ENCODE measurements at places on chromosomes 13 and 19.

- peaks cover 6% of the 10 kb centered on the region for H3K4me1 ChIP-seq
- H3K4me3 ChIP-seq = no peak overlapping the region
- H3K36me3 ChIP-seq = no peaks in the 10 kb centered on the region
- no peak overlapping the region for H3K27ac ChIP-seq
- no peak for DNase-seq
- H3K27me3 ChIP-seq = peaks cover 3% of the 10 kb centered on the region
Measured at GRCh38 chr13:22077764-22078163, 406.9 kb downstream of the FGF9 start.

DNA sequence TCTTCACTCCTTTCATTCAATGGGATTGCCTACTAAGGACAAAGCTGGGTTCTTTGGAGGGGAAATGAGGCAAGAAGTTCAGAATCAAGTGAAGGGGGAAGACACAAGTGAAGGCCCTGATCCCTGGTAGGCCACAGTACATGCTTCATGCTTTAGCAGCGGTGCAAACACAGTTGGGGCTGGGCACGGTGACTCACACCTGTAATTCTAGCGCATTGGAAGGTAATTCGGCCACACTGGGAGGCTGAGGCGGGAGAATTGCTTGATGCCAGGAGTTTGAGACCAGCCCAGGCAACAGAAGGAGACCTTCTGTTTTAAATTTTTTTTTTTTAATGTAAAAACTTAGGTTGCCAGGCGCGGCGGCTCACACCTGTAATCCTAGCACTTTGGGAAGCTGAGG lies 23.4 kb upstream of the GATAD2A start:
- H3K4me1 ChIP-seq = peaks cover 15% of the 10 kb centered on the region
- no peak overlapping the region for H3K27ac ChIP-seq
- no peak for DNase-seq

GRCh38 chr19:29569038-29569911 lies 36.8 kb upstream of the POP4 start:
- no peak overlapping the region for H3K27ac ChIP-seq
- H3K4me3 ChIP-seq = no peak overlapping the region
- H3K36me3 ChIP-seq = no peaks in the 10 kb centered on the region
- H3K4me1 ChIP-seq = no peaks in the 10 kb centered on the region

- H3K27me3 ChIP-seq = peaks cover 22% of the 10 kb centered on the region
- DNase-seq = no peak
Measured at GRCh38 chr19:13600091-13600490, 93.8 kb upstream of the CACNA1A start.

DNA sequence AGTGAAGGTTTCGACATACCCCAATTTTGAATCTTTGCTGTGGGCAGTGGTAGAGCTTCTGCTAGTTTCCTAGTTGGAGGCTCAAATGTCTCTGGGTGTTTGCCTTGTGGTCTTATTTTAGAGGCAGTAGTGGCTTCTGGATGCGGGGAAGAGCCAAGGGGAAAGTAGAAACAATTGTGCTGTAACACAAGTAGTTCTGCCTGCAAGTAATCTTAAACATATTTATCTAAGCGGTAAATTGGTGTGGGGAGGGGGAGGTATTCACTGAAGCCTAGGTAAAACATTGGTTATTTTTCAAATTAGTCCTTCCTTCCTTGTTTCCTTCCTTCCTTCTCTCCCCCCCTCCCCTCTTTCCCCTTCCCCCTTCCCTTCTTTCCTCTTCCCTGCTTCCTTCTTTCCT lies at the start of gene PCDH20:
Gene PCDH20, minus strand, starts transcription at position 101 of the 400 bp plus-strand sequence. CDS start 691 bp downstream, outside the sequence.
- H3K36me3 ChIP-seq = no peaks in the 10 kb centered on the region
- peaks cover 3% of the 10 kb centered on the region for H3K27me3 ChIP-seq
- no peak within 1 kb of the TSS for H3K4me3 ChIP-seq
- H3K4me1 ChIP-seq = no peaks in the 10 kb centered on the region
- DNase-seq = no peak

GRCh38 chr13:23628250-23628649 lies 58.0 kb downstream of the TNFRSF19 start:
- no peak overlapping the region for H3K27ac ChIP-seq
- H3K27me3 ChIP-seq = peaks cover 14% of the 10 kb centered on the region

DNA sequence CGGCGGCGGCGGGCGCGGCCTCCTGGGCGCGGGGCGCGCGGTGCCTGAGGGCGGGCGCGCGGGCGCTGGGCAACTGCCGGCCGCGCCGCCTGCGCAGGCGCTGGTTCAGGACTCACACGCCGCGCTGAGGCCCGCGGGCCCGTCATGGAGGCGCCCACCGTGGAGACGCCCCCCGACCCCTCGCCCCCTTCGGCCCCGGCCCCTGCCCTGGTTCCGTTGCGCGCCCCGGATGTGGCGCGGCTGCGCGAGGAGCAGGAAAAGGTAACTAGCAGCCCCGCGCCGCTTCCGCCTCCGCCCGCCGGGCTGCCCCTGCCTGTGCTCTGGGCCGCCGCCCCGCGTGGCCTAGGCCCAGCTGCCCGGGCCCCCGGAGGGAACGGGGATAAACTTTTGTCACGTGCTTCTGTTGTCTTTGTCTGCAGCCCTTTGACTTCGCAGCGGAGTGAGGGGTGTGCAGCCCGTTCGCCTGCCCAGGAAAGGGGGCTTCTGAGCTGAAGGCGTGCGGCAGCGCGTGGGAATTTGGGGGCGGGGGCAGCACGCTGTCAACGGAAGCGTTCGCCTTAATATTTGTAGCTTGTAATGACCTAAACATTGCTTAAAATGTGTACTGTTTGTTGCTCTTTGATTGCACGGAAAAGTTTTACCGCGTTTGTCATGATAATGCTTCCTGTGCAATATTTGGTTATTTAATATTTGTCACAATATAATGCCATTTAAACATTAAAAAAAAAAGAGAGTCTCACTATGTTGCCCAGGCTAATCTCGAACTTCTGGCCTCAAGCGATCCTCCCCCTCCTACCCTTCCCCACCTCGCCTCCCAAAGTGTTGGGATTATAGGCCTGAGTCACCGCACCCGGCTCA lies 594 bp downstream of the URI1 start:
- peak; percentile 64 for DNase-seq
- peaks cover 9% of the 10 kb centered on the region for H3K36me3 ChIP-seq
- peak overlapping the region; percentile 90 for H3K4me3 ChIP-seq
- H3K27me3 ChIP-seq = peaks cover 10% of the 10 kb centered on the region
- H3K27ac ChIP-seq = peak overlapping the region; percentile 58

DNA sequence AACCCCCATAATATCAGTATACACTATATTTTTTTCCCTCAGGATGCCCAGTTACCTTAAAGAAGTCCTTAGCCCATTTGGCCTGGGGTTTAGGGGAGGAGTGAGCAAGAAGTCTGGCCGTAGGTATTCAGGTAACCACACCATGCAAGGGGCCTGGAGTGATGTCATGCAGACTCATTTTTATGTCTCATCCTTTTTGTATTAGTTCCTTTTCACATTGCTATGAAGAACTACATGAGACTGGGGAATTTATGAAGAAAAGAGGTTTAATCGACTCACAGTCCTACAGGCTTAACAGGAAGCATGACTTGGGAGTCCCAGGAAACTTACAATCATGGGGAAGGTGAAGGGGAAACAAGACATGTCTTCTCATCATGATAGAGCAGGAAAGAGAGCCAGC lies 12.2 kb downstream of the TPP2 start:
- peaks cover 20% of the 10 kb centered on the region for H3K4me1 ChIP-seq
- H3K36me3 ChIP-seq = peaks cover 22% of the 10 kb centered on the region
- peak overlapping the region; percentile 19 for H3K27ac ChIP-seq
- H3K4me3 ChIP-seq = no peak overlapping the region
- H3K27me3 ChIP-seq = no peaks in the 10 kb centered on the region

- H3K36me3 ChIP-seq = peaks cover 2% of the 10 kb centered on the region
- H3K27me3 ChIP-seq = peaks cover 22% of the 10 kb centered on the region
- DNase-seq = no peak
- H3K27ac ChIP-seq = no peak overlapping the region
Measured at GRCh38 chr13:112061367-112062061, 5.4 kb upstream of the SOX1 start.

- H3K4me3 ChIP-seq = no peak overlapping the region
- H3K4me1 ChIP-seq = no peaks in the 10 kb centered on the region
- H3K27me3 ChIP-seq = no peaks in the 10 kb centered on the region
- no peak overlapping the region for H3K27ac ChIP-seq
- DNase-seq = no peak
Measured at GRCh38 chr13:34628209-34628682, 313.8 kb upstream of the NBEA start.

DNA sequence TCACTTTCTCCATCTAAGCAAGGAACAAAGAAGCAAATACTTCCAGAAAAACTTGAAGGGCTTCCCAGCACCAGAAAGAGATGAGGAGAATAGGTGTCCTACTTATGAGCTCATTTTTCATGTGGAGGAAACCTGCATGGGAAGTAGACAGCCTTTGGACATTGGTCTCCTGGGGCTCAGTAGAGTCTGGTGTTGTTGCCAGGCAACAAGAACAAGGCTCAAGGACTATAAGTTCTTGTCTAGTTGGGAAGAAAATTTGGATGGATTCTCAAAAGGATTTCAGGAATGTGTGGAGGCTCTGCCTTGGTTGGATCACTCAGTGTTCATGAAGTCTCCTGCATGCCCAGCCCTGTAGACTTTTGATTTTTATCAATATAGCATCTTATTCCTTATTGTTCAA lies 84.5 kb downstream of the MBNL2 start:
- no peaks in the 10 kb centered on the region for H3K27me3 ChIP-seq
- H3K36me3 ChIP-seq = peaks cover 17% of the 10 kb centered on the region
- peaks cover 9% of the 10 kb centered on the region for H3K4me1 ChIP-seq
- no peak for DNase-seq
- no peak overlapping the region for H3K4me3 ChIP-seq

GRCh38 chr19:3548606-3549005 lies 8.8 kb downstream of the MFSD12 start:
- no peak overlapping the region for H3K27ac ChIP-seq
- no peaks in the 10 kb centered on the region for H3K27me3 ChIP-seq
- peaks cover 22% of the 10 kb centered on the region for H3K4me1 ChIP-seq
- DNase-seq = no peak
- H3K36me3 ChIP-seq = peaks cover 9% of the 10 kb centered on the region

DNA sequence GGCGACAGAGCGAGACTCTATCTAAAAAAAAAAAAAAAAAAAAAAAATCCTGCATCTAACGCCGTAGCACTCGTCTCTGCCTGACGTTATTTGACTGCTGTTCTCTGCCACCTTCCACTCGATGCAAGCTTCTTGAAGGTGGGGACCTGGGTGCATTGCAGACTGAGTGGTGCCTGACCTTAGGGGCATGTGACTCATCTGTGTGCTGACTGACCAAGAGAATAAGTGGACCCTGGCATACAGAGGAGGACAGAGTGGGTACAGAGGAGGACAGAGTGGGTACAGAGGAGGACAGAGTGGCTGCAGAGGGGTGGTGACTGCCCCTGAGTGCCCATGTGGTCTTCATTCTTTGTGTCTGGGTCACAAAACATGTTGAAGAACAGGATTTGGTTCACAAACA lies 7.6 kb downstream of the WTIP start:
- peaks cover 17% of the 10 kb centered on the region for H3K27me3 ChIP-seq
- H3K4me3 ChIP-seq = no peak overlapping the region
- no peaks in the 10 kb centered on the region for H3K4me1 ChIP-seq

DNA sequence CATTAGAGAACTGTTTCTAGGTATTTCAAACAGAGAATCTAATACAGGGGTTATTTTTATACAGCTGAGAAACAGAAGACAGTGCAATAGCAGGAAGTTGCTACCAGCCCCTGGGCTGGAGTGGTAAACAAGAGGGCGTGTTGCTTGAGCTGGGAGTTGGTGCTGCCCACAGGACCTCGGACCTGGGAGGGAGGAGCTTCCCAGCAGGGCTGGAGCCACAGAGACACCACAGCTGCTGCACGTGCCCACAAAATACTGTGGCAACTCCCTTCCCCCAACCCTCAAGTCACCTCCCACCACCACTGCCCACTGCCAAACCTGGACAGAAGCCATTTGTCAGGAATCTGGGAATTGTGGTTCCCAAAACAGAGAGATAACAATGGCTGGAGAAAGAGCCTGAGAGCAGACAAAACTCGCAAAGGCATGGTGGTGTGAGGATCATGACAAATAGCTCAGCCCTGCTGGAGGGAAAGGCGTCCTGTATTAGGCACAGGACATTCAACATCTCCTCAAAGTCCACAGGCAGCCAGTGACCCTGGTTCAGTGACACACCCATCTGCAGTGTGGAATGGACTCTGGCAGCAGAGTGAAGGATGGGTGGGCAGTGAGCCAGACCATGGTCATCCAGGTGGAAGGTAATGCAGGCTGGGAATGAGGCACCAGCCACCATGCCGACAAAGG lies 57.2 kb downstream of the SPATA13 start:
- H3K27ac ChIP-seq = no peak overlapping the region
- H3K4me3 ChIP-seq = no peak overlapping the region
- DNase-seq = no peak
- H3K4me1 ChIP-seq = peaks cover 20% of the 10 kb centered on the region
- H3K36me3 ChIP-seq = no peaks in the 10 kb centered on the region
- H3K27me3 ChIP-seq = peaks cover 3% of the 10 kb centered on the region

DNA sequence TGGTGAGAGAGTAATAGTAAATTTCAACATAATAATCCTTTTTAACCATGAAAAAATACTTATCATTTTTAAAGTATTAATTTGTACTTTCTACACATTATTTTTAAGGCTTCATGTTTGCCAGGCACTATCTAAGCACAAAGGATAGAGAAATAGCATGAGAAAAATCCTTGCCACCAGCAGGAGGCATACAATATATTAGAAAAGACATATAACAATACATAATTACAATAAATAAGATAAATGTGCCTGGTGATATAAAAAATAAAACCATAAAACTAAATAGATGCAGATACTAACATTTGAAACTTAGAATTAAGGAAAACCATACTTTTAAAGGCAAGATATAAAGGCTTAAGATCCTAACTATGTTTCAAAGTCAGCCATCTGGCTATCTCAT lies 1256.4 kb downstream of the DIAPH3 start:
- no peaks in the 10 kb centered on the region for H3K4me1 ChIP-seq
- no peak overlapping the region for H3K4me3 ChIP-seq
- H3K36me3 ChIP-seq = no peaks in the 10 kb centered on the region
- no peak overlapping the region for H3K27ac ChIP-seq
- no peaks in the 10 kb centered on the region for H3K27me3 ChIP-seq
- DNase-seq = no peak

GRCh38 chr13:73451221-73452029 lies 392.6 kb downstream of the KLF5 start:
- H3K4me3 ChIP-seq = no peak overlapping the region
- H3K27me3 ChIP-seq = no peaks in the 10 kb centered on the region
- DNase-seq = no peak

DNA sequence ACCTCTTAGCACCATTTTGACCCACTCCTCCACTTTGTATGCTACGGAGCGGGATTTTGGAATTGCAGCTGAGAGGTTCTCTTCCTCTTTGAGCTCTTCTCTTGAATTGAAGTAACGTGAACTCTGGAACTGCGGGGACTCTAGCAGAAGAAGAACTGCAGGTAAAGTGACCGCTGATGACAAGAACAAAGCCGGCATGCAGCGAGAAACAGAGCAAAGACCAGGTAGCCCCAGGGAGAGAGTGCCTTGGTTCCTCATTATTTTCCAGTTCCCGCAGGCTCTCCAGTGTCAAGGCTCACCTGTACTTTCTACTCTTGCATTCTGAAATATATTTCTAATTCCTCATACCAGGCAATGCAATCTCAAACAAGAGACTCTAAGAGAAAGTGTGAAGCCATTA lies 260.3 kb upstream of the GPC6 start:
- H3K27ac ChIP-seq = no peak overlapping the region
- no peaks in the 10 kb centered on the region for H3K36me3 ChIP-seq

All from memory B cell (primary cell).